ENCODE measurements at places on chromosomes 16 and 17.

- DNase-seq, result no peak
Measured at GRCh38 chr16:84369938-84370627, 1.7 kb downstream of the ATP2C2 start.

DNA sequence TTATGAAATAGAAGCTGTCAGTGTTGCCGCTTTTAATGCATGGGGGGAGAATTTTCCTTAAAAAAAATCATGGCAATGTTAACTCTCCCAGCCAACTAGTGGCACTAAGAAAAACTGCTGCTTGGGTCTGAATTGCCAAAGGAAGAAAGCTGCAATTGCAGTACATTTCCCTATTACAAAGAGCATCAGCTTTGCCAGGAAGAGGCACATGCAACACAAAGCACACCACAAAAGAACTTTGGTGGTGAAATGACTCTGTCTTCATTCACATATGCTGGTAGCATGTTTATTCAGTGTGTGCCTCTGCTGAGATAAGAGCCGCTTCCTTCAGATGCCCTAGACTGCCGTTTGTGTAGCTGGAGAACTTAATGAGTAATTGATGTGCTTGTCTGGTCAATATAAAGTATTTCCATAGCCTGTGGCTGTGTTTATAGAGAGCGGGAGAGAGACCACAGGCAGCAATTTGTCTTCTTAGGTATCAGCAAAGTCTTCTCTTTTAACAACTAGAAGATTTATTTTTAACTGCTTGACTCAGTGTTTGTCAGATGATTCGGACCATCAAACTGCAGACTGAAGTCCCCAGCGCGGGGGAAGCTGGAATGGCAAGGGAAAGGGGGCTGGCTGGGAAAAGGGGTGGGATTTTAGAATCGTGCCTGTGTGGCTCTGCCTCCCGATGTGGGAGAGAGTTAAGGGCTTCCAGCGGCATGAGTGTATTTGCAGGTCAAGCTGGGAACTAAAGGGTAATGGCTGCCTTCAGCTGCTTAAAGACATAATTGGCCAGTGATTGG lies 115.1 kb downstream of the MRTFB start:
- DNase-seq, result no peak

- DNase-seq, result no peak
Measured at GRCh38 chr16:57502048-57502775, 15.9 kb upstream of the DOK4 start.

GRCh38 chr16:14365200-14365851 lies 264.7 kb downstream of the PARN start:
- no peak for DNase-seq

- DNase-seq, result no peak
Measured at GRCh38 chr17:7856011-7856810, 1.1 kb downstream of the NAA38 start.

- DNase-seq, result no peak
Measured at GRCh38 chr16:79411357-79411756, 189.2 kb downstream of the MAF start.

- no peak for DNase-seq
Measured at GRCh38 chr16:8708536-8708935, 34.1 kb downstream of the ABAT start.

- no peak for DNase-seq
Measured at GRCh38 chr16:19083670-19084069, 16.3 kb downstream of the COQ7 start.

DNA sequence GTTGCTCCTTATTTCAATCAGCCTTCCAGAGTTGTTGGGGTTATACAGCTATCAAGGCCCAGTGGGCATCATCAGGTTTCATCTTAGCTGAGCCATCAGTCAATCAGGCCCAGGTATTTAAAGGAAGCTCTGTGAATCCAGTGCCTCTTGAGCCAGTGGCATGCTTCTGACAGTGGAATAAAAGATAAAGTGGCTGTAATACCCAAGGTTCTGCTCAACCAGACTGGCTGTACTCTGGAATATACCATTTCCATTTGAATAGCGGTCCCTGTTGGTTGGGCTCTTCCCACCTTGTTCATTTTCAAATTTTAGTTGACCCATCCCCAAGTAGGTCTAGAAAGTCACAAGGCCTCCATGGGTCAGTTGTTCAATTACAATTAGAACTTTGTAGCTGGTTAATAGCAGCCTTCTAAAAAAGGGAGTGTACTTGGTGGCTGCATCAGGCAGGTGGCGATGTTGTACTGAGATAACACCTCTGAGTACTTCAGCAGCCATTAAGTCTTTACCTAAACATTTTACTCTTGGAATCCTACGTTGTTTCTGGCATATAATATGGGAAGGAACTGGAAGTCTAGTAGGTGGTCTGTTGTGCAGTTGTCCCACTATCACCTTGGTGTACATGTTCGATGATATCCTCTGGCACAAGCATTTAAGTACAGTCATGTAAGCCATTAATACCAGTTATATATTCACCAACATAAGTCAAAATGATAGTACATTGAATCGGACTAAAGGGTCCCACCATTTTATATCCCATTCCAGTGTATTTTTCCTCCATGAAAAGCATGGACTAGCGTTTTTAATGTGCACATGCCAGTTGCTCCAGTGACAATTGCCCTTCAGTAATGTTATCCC lies 294.1 kb downstream of the BCAS3 start:
- no peak for DNase-seq

DNA sequence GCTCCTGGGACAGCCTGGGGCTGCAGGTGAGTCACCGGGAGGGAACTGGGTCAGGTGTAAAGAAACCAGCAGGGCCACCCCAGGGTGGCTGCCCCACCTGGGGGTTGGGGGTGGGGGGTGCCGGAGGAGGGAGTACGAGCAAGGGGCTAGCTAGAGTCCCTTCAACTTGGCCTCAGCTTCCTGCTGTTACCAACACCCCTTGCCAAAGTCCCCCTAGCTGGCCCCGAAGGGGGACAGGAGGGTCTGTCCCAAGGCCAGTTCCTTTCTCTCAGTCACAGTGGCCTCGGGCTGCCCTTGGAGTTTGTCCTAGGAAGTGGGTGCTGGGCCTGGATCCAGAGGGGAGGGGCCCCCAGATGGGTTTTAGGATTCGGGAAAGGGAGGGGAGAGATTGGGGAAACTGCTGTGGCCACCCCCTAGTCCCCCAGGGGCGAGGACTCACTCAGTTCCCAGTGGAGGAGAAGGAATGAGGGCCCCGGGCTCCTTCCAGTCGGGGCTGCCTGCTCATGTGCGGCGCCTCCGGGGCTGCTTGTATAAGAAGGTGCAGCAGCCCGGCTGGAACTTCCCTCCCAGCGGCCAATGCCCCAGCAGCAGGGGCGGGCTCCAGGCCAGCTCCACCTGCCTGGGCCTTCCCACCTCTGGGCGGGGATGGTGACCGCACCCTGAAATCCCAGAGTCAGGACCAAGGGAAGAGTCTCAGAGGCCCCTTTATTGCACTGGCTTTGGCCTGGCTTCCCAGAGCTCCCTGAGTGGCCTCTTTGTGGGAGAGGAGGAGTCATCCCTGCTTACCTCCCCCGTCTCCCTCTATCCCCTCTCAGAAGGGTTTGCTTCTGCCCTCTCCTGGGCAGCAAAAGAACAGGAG lies 7.3 kb downstream of the ARHGAP27 start:
- no peak for DNase-seq

- no peak for DNase-seq
Measured at GRCh38 chr16:24139282-24139681, 116.9 kb upstream of the CACNG3 start.

GRCh38 chr16:64841482-64841881 lies 280.4 kb downstream of the CDH11 start:
- DNase-seq, result no peak

DNA sequence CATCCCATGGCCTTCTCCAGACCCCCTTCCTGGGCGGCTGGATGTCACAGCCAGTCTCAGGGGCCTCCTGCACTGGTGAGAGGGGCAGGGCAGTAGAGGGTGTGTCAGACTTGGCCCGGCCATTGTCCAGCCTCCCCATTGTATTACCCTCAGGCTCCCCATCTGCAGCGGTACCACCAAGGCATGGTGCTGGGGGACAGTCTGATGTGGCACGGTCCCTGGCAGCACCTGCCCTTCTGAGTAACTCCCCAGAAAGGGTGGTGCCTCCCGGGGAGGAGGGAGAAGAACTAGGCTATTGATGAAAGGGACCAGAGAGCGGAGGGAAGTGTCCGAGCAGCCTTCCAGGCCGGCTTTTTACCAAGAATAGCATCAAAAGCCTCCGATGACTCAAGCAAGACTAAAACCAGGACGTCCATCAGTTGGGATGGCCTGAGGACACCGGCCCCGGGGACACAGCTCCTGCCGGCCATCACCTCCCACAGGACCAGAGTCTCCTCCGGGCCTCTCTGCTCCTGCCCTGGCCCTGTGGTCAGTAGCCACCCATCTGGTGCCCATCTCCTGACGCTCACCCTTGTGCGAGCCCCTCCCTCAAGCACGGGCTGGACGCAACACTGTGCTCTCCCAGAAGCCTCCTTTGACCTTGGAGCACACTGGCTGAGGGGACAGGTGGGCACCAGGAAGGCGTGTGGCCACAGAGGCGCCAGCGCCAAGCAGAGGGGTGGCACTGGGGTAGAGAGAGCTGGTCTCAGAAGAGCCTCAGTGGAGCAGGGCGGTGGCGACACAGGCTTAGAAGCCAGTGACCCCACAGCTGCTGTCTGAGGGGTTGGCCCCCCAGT lies 5.8 kb upstream of the CPNE7 start:
- DNase-seq, result no peak

DNA sequence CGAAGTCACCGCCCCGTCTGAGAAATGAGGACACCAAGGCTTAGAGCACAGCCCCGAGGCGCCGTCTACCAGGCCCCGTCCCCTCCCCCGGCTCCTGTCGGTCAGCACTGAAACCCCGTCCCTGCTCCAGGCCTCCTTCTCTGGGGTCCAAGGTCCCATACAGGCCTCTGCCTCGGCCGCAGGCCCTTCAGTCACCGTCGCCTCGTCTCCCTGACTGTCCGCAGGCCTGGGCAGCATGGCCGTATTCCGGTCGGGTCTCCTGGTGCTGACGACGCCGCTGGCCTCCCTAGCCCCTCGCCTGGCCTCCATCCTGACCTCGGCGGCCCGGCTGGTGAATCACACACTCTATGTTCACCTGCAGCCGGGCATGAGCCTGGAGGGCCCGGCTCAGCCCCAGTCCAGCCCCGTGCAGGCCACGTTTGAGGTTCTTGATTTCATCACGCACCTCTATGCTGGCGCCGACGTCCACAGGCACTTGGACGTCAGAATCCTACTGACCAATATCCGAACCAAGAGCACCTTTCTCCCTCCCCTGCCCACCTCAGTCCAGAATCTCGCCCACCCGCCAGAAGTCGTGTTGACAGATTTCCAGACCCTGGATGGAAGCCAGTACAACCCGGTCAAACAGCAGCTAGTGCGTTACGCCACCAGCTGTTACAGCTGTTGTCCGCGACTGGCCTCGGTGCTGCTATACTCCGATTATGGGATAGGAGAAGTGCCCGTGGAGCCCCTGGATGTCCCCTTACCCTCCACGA lies 617 bp downstream of the COASY start:
- DNase-seq, result no peak
